ENCODE measurements at places on chromosomes 3 and 15.

GRCh38 chr15:69025320-69025719 lies 10.8 kb downstream of the NOX5 start:
- DNase-seq, result no peak

DNA sequence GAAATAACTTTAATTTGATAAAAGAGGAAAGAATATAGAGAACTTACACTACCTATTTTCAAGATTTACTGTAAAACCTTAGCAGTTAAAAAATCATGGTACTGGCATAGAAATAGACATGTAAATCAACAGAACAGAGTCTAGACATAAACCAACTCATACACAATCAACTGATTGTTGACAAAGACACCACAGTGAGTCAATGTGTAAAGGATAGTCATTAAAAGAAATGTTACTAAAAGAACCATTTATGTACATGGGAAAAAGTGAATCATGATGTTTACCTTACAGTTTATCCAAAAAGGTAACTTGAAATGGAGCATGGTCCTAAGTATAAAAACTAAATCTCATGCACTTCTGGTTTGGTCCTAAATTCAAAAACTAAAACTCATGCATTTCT lies 847.4 kb downstream of the IGSF11 start:
- no peak for DNase-seq

DNA sequence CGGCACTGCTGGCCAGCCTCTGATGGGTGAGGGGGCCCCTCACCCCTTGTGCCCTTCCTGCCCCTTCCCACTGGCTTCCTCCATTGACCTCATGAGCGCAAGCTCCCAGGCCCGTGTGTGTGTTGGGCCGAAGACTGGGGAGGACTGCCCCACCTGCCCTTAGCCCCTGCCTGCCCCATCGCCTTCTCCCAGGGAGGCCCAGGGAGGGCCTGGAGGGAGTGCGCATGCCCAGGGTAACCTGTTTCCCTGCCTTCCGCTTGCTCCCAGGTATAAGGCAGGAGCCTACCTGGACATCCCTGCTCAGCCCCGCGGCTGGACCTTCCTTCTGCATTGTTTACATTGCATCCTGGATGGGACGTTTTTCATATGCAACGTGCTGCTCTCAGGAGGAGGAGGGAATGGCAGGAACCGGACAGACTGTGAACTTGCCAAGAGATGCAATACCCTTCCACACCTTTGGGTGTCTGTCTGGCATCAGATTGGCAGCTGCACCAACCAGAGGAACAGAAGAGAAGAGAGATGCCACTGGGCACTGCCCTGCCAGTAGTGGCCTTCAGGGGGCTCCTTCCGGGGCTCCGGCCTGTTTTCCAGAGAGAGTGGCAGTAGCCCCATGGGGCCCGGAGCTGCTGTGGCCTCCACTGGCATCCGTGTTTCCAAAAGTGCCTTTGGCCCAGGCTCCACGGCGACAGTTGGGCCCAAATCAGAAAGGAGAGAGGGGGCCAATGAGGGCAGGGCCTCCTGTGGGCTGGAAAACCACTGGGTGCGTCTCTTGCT lies 8.8 kb downstream of the DLL4 start:
- DNase-seq, result peak; percentile 90

GRCh38 chr3:65597952-65598413 lies 440.7 kb downstream of the MAGI1 start:
- no peak for DNase-seq

GRCh38 chr3:20320489-20320888 lies 134.5 kb upstream of the SGO1 start:
- no peak for DNase-seq

- DNase-seq, result no peak
Measured at GRCh38 chr15:60215225-60215963, 182.4 kb downstream of the ANXA2 start.
